ENCODE measurements at places on chromosomes 2 and 18. TPM values are rescaled to one million over a fixed set of nuclear protein-coding genes. Genes with fewer than 3 reads are reported as not detected.
A peak's percentile ranks its signal among the peaks of the same experiment; 100 is the strongest.

The FTCDNL1 gene
- 0.13 TPM for total RNA-seq

- peak; percentile 58 for DNase-seq
Observed at GRCh38 chr2:174634130-174635014, 36.8 kb upstream of the WIPF1 start.

- no peak for DNase-seq
Observed at GRCh38 chr2:170189757-170190156, 11.8 kb downstream of the MYO3B start.

GRCh38 chr2:10278763-10279471 lies 23.8 kb upstream of the HPCAL1 start:
- DNase-seq, result no peak

The IL1R2 gene
- not detected for total RNA-seq

GRCh38 chr18:42264497-42264896 lies 309.5 kb downstream of the PIK3C3 start:
- no peak for DNase-seq

DNA sequence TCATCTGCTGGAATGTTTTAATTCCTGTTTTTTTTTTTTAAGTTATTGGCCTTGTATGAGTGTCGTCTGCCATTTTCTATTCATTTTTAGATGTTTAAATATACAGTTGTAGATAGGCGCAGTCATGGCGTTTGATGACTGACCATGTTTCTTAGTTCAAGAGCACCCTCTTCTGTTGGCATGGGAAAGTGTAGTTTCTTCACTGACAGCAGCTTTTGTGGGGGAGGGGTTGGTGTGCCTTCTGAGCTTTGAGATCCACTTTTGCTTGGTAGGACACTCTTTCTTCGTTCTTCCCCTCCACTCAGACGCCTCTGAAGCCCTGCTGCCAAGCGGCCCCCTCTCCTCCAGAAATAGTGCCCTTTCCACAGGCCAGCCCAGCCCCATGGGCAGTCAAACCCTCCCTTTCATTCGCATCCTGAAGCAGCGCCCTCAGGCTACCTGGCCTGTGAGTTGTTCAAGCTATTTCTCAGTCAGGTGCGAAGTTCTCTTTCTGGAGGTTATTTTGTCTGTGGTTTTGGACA lies 492.0 kb downstream of the TNS1 start:
- DNase-seq, result peak; percentile 91

The DNAJC5G gene
- not detected for total RNA-seq

DNA sequence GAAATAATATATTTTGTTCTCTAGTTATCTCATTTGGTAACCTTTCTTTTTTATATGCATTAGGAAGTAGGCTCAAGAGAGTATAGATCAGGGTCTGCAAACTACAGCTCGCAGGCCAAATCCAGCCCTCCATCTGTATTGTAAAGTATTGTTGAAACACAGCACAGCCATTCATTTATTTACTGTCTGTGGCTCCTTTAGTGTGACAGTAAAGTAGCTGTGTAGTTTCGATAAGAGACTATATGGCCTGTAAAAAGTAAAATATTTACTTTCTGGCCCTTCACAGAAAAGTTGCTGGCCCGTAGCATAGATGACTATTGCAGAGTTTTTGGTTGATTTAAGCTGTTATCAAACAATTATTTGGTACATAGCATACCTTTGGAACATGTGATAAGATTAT lies 67.6 kb downstream of the MIB1 start:
- no peak for DNase-seq

The PAX8 gene
- total RNA-seq, result 2.1 TPM

DNA sequence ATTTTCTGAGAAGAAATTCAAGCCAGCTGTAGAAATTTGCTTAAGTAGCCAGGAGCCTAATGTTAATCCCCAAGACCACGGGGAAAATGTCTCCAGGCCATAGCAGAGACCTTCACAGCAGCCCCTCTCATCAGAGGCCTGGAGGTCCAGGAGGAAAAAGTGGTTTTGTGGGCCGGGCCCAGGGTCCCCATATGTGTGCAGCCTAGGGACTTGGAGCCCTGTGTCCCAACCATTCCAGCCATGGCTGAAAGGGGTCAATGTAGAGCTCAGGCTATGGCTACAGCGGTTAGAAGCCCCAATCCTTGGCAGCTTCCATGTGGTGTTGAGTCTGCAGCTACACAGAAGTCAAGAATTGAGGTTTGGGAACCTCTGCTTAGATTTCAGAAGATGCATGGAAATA lies 14.2 kb upstream of the TTC21B start:
- no peak for DNase-seq

The POMC gene
- 5.8 TPM for total RNA-seq

- peak; percentile 68 for DNase-seq
Observed at GRCh38 chr2:102841107-102841840, 79.4 kb downstream of the TMEM182 start.

DNA sequence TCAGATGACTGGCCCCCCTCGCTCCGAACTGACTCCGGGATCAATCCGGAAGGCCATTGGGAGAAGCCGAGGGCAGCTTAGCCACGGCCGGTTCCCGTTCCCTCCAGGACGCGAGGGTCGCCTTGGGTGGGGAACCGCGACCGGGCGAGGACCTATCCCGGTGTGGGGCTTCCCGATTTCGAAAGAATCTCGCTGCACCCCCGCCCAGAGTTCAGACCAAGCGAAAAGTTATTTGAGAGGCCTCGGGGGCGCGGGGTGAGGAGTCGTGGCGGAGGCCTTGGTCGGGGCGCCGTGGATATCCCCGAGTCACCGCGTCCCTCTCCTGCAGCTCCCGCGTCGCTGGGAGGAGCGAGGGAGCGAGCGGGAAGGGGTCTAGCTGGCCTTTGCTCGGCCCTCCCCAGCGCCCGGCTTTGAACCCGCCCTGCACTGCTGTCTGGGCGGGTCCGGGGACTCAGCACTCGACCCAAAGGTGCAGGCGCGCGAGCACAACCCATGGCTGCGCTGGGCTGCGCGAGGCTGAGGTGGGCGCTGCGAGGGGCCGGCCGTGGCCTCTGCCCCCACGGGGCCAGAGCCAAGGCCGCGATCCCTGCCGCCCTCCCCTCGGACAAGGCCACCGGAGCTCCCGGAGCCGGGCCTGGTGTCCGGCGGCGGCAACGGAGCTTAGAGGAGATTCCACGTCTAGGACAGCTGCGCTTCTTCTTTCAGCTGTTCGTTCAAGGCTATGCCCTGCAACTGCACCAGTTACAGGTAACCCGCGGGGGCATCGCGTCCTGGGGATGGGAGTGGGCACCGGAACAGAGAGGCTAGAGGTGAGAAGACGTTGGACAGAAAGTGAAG lies at the start of gene CYP27A1:
Gene CYP27A1 (plus strand): TSS at position 457 of the 837 bp plus-strand sequence. CDS start 36 bp downstream, at position 493.
- DNase-seq, result peak; percentile 62

DNA sequence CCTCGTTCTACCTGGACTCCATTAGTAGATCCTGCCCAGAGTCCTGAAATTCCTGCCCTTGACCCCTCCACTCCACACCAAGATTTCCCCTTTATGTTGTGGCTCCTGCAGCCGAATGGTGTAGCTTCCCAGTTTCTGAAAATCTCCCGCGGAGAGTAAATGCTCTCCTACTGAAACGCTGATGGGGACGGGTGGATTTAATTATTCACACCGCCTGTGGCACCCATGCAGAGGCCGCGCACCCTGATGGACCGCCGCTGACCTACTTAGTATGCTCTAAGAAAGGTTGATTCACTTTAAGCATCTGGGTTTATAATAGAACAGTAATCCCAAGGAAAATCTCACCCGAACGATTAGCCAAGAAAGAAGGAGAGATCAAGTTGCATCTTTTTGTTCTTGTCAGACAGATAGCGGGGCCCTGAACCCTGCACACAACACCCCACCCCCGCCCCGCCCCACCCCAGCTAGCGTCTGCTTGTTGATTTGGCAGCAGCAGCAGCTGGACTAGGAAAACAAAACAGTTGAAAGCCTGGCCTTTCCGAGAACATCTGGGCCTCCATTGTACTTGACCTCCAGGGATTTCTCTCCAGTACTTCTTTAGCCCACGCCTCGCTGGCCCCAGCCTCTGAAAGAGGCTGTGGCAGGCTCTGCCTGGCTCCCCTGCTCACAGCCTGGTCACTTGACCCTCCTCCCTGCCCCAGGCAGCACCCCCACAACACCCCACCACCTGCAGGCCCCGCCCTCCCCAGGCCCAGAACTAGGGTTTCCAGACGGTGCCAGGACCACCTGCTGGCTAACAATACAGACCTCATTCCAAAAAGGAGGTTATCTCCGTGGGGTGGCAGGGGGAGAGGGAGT lies 53.6 kb downstream of the DPYSL5 start:
- no peak for DNase-seq

DNA sequence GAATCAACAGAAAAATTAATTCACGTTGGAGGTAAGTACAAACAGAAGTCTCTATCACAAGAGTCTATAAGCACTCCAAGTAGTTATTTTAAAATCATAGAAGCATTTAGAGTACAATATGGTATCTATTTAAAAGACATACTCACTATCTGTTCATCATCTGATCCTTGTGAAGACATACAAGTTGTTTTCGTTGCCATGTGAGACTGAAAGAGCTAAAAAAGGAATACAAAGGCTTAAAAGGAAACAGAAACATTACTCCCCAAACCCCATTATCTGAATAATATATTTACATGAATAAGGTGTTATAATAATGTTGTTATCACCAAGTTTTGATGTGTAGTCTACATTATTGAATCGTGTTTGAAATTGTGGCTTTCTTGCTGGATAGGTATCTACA lies 20.9 kb downstream of the SEPTIN10 start:
- DNase-seq, result no peak

DNA sequence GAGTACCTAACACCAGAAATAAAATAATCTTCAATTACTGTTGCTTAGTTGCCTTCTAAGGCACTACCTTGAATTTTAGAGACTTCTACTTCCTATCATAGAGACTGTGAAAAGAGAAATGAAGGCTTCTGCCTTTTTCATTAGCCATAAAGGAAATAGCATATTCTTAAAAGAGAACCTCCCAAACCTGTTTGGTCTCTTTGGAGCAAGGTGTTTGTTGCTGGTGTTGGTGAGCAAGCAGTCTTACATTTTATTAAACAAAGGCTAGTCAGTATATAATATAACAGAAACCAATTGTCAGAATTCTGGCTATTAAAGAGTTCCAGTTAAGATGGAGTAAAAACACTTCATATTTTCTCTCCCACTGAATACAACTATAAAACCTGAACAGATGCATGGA lies 116.4 kb downstream of the TAF4B start:
- no peak for DNase-seq

DNA sequence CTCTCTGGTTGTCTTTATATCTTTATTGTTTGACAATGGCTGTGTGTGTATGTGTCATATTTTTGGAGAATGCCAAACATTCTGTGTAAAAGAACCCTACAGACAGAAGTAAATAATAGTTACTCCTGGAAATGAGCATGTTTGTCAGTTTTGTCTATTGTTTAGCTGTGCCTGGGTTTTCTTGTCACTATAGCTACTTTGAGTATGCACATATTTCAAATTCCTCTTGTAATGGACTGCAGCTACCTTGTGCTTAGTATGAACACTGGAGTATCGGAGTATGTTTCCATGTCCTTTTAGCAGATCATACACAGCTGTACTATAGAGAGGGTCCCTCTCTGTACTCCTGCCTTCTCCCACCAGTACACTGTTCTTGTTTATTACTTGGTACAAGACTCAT lies 58.0 kb upstream of the DOCK10 start:
- peak; percentile 48 for DNase-seq

DNA sequence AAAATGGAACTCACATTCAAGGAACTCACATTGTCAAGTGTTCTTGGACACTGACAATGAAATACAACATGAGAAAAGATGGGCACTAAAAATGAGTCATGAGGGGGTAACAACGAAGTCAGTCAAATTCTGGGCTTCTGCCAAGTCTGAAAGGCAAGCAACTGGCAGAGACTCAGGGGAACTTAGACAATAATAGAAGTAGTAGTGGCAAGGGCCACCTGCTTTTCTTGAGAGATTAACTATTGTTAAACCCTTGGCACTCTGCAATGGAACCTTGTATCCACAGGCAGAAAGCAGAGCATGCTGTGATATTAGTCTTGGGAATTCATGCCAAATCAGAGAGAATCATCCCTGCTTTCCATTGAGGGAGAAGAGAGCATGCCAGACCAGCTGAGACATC lies 382.6 kb upstream of the CDH2 start:
- no peak for DNase-seq

DNA sequence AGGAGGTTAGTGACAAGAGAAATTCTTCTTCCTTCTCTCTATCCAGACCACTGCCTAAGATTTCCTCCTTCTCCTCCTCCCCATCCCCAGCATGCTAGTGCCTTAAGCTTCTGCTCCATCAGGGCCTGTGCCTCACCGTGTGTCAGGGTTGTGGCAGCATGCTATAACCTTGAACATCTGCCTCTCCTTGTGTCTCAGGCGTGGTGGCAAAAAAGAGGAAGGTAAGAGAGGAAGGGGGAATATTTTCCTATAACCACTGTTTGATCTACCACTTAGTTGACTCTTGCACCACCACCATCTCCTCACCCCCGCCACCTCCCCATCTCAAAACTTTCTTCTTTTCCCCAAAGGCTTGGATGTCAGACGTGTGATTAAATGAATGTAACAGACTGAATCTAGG lies 38.3 kb upstream of the PEX13 start:
- no peak for DNase-seq

DNA sequence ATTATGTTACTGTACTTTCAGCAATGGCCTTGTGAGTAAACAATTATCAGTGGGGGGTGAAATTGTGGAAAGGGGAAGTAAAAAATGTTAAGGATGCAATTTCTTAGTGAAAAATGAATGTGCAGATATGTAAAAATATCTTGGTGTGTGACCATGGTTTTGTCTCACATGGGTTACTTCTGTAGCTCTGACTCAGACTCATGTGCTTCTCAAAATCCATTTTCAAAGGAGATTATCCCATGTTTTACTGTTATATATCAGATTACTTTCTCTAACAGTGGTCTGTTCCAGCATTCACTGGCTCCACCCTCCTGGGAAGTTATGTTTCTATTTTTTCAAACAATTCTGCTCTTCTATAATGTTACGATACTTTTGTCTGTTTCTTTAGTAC lies 298.2 kb upstream of the COL3A1 start:
- peak; percentile 43 for DNase-seq

DNA sequence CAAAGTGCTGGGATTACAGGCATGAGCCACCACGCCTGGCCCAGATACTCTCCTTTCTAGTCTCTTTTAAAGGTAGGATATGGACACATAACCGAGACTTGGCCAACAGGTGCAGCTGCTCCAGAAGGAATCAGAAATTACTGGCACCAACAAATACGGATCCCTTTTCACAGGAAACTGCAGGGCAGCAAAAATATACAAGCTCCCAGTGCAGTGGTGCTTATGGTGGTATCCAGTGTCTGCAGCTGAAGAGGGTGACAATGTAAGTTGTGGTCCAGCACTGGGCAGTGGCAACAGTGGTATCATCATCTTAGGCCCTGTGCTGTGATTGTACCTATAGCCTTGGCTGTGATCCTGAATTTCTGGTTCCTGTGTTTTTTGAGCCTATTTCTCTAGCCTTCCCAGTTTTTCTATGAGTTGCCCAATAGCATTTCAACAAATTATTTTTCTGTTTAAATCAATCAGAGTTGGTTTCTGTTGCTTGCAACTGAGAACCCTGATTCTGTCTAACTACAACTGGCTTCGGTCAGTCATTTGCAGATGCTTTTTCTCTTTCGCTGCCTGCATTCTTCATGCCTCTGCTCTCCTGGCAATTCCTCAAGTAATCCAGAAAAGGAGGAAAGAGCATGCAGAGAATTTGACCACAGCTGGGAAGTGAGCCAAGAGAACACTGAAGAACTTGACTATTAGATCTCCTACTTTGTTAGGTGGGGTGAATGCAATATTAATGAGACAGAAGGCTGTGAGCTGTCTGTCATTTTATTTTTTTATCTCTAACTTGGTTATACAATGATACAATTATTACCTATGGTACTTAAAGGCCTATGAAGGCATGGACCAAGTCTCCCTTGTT lies 30.8 kb upstream of the EML4 start:
- DNase-seq, result peak; percentile 92

The RFX8 gene
- total RNA-seq, result 5.1 TPM

- DNase-seq, result no peak
Observed at GRCh38 chr2:153165021-153165420, 313.5 kb downstream of the RPRM start.

The CDH19 gene
- not detected for total RNA-seq
